ENCODE measurements at places on chromosomes 4 and X. TPM values are rescaled to one million over a fixed set of nuclear protein-coding genes. Genes with fewer than 3 reads are reported as not detected.

Gene IL13RA2
- not detected for total RNA-seq

DNA sequence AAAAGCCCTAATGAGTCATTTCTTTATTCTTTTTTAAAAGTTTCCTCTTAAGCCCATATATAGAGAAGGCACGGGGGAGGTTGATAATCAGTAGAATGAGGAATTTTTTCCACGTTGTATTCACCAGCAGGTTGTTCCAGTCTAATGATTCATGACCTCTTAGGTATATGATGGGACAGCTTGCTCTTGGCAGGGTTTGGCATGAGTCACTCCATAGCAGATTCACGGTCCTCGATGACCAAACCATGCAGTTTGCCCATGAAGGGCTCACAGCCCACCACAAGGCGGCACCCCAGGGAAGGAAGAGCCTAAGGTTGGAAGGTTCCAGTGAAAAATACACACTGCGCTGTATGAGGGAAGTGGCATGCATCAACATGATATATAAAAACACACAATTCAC, 623.8 kb upstream of the DIPK2B start:
- peak; percentile 51 for DNase-seq

DNA sequence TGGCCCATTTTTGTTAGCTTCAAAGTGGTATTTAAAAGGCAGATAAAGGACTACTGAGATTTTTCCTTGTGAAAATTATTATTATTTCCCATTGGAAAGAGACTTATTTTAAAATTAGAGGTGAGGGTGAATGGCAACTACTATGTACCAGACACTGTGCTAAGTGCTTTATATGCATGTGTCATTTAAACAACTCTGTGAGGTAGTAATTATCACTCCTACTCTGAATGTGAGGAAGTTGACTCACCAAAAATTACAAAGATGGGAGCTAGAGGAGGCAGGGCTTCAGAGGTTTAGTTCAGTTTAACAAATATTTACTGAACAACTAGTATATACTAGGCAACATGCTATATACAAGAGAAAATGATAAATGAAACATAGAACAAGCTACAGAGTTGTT, 78.2 kb downstream of the MSL3 start:
- no peak for DNase-seq

GRCh38 chrX:39953879-39954278, 143.9 kb downstream of the BCOR start:
- DNase-seq, result no peak

DNA sequence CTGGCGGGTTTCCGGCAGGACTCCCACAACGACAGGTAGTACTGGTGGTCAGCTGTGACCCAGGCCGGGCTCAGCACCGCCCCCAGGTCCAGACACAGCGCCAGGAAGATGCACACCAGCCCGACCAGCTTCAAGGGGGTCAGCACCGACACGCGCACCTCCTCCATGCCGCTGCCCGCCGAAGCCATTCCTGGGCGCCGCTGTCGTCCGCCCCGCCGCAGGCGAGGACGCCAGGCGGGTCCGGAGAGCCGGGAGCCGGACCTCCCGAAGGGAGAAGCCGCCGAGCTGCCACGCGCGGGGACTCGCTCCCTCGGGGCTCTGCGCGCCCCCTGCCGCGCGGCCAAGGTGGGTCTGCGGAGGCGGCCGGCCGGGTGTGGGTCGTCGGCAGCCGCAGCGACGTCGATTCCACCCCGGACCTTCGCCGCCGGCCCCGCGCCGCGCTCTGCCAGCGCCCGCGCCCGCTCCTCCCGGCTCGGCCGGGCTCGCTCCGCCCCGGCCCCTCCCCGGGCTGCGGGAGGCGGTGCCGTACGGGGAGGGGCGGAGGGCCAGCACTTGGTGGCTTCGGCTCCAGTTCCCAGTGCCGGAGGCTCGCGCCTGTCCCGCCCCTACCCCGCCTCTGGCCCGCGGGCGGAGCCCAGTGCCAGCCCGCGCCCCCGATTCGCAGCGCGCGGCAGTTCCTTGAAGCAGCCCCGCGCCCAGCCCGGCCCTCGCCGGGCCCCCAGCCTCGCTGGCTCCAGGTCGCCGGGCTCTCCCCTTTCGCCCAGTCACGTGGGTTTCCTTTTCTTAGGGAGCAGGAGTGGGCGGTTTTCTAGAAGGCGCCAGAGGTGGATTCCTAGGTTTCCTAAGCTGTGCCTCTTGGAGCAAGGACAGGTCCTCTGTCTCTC, at the start of gene TMEM47:
Gene TMEM47 (minus strand): TSS at position 444 of the 884 bp plus-strand sequence. CDS start 256 bp downstream, at position 188.
- no peak for DNase-seq

Data from activated T-cell treated with anti-CD3 and anti-CD28 coated beads, Interleukin-2, amount 50 U/mL, for 72 hours (primary cell).